Stimulated activated CD4-positive, alpha-beta T cell treated with anti-CD3 and anti-CD28 coated beads, TNF-alpha, amount 100 ng/mL, for 48 hours (primary cell): ENCODE measurements at places on chromosomes 3 and 15.

DNA sequence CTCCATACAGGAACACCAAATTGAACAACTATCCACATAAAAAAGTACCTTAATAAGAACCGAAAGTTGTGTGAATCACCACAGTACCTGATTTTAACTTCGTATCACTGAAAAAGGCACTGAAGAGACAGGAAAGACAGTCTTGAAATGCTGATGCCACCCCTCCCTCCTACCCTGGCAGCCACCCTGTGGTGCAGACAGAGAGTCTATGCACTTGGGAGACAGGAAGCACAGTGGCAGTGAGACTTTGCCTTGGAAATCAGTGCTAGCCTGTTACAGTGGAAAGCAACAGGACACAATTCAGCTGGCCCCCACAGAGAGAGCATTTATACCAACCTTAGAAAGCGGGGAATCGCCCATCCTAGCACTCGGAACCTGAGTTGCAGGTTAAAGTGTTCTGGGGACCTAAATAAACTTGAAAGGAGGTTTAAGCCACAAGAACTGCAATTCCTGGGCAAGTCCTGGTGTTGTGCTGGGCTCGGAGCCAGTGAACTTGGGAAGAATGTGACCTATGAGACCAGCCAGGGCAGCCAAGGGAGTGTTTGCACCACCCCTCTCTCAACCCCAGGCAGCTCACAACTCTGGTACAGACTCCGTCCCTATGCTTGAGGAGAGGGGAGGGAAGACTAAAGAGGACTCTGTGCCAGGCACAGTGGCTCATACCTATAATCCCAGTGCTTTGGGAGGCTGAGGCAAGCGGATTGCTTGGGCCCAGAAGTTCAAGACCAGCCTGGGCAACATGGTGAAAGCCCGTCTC lies 240.1 kb downstream of the ISL2 start:
- no peak for DNase-seq

GRCh38 chr15:27656296-27656987 lies 442.7 kb downstream of the OCA2 start:
- DNase-seq, result no peak

- no peak for DNase-seq
Observed at GRCh38 chr15:44101944-44102343, 93.1 kb downstream of the FRMD5 start.

GRCh38 chr3:119809249-119810017 lies 27.5 kb downstream of the NR1I2 start:
- no peak for DNase-seq

- no peak for DNase-seq
Observed at GRCh38 chr3:130077636-130078035, 4.0 kb upstream of the ALG1L2 start.

- no peak for DNase-seq
Observed at GRCh38 chr15:27903405-27903804, 195.7 kb downstream of the OCA2 start.

GRCh38 chr15:48433226-48433886 lies 102.1 kb downstream of the DUT start:
- DNase-seq, result no peak

- no peak for DNase-seq
Observed at GRCh38 chr3:102471491-102471890, 36.7 kb downstream of the ZPLD1 start.

DNA sequence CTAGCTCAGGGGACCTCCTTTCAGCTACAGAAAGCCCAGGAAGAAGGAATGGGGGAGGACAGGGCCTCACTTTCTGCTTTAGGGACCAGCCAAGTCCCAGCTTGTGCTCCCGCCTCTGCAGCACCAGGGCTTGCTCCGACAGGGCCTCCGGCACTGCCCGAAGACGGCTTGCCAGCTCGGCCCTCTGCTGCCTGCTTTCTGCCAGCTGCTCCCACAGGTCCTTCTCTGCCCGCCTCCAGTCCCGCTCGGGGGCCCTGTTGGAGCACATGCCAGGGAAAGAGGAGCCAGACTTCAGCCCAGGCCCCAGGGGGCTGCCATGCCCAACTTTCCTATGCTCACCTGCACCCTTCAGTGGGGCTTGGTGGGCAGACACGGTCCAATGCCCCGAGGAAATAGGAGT lies 4.3 kb upstream of the CLK3 start:
- no peak for DNase-seq
